ENCODE measurements at places on chromosomes 2 and 18.
A peak's percentile ranks its signal among the peaks of the same experiment; 100 is the strongest.

DNA sequence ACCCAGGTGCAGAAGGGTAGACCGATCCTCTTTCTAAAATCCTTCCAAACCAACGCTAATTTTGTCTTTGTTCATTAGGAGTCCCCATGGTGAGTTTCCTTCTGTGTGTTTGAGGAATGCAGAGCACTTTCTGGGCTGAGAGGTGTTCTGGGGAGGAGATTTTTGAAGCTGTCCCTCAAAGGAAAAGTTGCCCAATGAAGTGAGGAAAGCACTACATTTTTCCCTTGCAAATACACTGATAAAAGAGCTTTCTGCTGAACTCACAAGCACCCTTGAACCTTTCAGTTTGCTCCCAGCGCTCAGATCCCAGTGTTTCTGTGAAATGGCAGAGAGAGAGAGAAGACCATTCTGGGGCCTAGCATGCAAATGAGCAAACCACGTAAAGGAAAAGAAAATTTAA, 299.6 kb upstream of the FANCL start:
- no peak for DNase-seq

GRCh38 chr2:211368467-211368866, 812.1 kb downstream of the CPS1 start:
- no peak for DNase-seq

DNA sequence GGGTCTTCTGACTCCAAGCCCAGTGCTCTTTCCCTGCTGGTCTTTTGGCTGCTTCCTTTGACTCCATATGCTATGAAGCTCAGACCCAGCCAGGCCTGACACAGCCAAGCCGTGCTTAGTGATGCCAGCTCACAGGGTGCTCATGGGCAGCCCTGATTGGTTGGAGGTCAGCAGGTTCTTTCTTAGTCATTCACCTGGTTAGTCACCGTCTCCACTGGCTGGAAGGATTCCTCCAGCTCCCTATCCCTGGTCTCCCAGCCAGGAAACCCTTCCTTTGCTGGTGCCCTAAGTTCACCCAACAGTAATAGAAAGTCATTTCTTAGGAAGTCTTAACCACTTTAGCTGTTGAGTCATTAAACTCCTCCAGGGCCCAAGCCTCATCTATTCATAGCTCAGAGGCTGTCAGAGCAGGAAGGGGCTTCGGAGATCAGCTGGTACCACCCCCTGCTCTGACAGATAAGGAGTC, 3.9 kb downstream of the KCNK3 start:
- peak; percentile 67 for DNase-seq

DNA sequence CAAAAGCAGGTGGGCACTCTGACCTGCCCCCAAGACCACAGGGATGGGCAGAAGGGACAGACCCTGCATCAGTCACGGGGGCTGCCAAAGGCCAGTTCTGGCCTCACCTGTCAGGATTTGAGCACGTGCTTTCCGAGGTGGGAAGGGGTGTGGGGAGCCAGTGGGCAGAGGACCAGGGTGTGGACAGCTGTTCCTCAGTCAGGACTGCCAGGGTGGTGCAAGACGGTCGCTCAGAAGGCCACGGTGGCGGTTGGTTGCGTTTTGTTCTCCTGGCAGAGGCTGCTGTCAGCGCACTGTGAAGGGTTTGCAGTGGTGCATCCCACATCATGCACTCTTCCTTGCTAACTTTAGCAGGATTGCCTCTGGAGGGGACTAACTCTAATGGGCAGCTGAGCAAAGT, 665.3 kb upstream of the RAB6C start:
- DNase-seq = no peak

DNA sequence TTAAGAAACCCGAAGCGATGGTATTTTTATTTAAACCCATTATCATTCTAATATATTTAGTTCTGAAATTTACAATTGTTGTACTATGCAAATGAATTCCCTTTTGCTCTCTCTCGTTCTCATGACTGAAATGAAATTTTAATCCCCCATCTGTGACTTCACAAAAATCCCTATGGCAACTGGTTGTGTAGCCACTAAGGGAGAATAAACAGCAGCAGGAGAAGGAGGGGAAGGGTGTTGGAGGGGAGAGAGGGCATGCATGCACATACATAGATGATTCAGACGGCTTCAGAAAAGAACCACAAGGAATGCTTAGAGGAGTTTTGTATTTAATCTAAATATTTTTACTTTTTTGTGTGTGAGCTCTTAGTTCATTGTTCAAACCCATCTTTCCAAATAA, 36.8 kb downstream of the CPS1 start:
- no peak for DNase-seq

GRCh38 chr2:16462958-16463357, 202.7 kb downstream of the CYRIA start:
- no peak for DNase-seq

DNA sequence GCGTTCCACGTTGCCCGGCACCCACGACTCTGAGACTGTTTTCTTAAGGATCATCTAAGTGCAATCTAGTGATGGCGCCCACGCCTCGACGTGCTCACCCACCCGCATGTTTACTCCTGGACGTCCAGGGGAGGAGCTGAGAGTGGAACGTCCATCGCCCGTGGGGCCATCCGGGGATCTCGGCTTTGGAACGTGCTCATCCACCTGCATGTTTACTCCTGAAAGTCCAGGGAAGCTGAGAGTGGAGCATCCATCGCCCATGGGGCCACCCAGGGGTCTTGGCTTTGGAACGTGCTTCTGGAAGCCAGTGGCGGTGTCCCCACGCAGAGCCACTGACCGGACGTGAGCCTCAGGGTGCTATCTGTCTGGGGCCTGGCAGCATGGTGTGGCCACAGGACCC, 45.6 kb upstream of the SALL3 start:
- DNase-seq = no peak

GRCh38 chr2:106159866-106160785, 34.0 kb downstream of the UXS1 start:
- no peak for DNase-seq

DNA sequence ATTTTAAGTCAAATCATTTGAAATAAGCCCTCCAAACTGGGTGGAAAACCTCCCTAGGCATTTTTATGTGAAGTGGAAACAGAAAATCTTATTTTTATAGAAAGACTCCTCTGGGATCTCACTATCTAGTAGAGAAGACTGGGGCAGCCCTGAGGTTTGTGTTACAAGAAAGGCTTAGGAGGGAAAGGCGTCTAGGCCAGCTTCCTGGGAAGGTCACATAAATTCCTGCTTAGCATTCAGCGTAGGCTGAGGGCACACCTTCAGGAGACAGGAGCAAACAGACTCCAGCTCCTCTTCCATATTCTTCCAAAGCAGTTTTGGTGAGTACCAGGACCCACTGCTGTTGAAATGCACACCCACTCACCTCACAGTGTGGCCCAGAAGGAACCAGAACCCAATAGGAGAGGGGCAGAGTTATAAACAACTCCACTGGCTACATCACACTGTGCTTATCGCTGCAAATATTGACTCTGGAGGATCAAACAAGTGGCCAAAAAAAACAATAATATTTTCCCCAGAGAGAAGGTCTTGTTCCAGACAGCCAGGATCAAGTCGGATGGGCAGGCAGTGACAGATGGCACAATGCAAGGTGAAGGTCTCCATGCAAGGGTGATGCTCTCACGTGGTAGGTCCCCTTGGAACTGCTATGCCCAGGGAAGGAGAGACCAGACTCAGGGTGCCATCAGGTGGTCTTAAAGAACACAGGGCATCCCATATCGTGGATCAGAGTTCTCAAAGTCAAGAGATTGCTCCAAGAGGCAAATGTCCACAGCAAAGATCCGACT, 17.7 kb upstream of the IGFBP2 start:
- no peak for DNase-seq

GRCh38 chr18:43777636-43778304, 500.5 kb upstream of the SYT4 start:
- no peak for DNase-seq

DNA sequence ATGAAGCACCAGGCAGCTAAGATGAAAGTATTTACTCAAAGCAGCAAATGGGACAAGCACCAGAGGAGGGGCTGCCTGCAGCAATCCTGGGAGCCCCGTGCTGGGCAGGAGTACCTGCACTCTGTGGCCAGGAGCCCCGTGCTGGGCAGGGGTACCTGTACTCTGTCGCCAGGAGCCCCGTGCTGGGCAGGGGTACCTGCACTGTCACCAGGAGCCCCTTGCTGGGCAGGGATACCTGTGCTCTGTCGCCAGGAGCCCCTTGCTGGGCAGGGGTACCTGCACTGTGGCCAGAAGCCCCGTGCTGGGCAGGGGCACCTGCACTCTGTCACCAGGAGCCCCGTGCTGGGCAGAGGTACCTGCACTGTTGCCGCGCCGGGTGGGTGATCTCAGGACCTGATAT, 158.6 kb downstream of the MYT1L start:
- DNase-seq = no peak

GRCh38 chr2:133252780-133253355, 315.4 kb downstream of the NCKAP5 start:
- no peak for DNase-seq

DNA sequence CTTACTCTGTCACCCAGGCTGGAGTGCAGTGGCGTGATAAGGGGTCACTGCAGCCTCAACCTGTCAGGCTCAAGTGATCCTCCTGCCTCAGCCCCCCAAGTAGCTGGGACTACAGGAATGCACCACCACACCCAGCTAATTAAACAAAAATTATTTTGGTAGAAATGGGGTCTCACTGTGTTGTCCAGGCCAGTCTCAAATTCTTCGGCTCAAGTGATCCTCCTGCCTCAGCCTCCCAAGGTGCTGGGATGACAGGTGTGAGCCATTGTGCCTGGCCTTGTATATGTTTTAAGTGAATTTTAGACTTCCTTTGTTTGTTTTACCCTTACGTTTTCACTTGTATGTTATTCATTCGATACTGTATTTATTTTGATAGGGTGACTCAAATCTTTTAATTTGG, 34.7 kb upstream of the ITSN2 start:
- no peak for DNase-seq

GRCh38 chr2:46537624-46538295, 58.4 kb downstream of the TMEM247 start:
- DNase-seq = no peak

DNA sequence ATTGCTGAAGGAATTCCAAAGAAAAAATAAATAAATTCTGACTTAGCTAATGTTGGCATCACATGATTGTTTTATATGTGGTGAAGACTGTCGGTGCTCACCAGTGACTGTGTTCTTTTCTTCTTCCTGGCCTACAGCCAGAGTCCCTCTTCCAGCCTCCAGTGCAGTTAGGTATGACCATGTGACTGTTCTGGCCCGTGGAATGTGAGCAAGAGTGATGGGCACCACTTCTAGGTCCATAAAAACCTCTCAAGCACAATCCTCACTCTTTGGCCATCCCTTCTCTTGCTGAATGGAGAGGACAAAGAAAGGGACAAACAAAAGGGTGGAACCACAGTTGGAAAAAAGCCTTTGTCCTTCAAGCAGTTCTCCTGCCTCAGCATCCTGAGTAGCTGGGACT, 39.0 kb upstream of the BMPR2 start:
- DNase-seq = no peak

DNA sequence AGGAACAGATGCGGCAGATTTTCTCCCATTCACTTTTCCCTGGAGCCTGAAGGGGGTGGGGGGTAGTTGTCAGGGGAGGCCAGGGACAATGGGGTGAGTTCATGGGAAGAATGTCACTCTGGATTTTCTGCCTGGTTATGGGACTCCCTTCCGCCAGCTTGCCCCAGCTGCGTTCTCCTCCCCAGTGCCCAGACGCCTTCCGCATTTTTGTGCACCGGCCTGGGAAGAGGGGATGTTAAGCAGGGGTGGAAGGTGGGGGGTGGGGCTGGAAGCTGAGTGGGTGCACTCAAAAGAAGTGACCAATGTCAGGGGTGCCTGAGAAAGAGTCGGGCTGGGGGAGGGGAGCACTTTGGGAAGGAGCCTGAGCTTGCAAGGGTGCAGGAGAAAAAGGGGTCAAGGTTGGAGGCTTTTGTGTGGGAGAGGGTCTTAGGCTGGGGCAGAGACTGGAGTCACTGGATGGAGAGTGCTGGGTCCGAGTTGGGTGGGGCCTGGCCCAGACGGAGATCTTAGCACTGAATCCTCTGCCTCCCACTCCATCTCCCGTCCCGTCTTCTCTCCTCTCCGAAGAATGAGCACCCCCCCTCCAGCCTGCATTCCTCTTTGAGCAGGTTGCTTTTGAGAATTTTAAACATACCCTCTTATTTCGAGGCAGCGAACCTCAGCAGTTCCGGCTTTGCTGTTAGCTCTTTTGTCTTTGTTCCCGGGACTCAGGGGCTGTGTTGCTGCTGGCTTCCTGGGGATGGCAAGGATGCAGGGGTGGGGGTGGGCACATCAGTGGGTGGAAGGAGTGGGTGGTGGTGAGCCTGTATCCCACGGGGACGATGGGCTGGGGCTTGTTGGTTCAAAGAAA, 2.7 kb downstream of the IGFBP2 start:
- DNase-seq = no peak

- DNase-seq = no peak
These were observed 19.4 kb upstream of the MPPE1 start for GRCh38 chr18:11927497-11927896.

GRCh38 chr18:23658285-23658684, 4.4 kb downstream of the ANKRD29 start:
- no peak for DNase-seq

DNA sequence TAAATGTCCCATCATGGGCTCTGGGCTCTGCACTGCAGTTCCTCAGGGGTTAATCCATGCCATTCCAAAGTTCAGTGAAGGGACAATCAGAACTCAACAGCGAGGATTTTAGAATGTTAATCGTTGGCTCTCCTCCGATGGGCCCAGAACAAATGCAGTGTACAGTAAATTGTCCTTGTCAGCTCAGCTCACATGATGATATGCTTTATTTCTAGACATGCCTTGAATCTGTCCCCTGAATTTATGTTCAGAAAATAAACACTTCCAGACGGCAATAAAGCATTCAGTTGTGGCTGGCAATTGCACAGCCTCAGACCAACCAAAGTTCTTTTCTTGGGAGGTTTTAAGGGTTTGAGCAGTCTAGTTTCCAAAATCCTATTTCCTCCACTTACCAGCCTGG, 981.2 kb downstream of the BCL11A start:
- no peak for DNase-seq

- DNase-seq = no peak
These were observed 4.1 kb upstream of the SNED1 start for GRCh38 chr2:240994171-240994896.

DNA sequence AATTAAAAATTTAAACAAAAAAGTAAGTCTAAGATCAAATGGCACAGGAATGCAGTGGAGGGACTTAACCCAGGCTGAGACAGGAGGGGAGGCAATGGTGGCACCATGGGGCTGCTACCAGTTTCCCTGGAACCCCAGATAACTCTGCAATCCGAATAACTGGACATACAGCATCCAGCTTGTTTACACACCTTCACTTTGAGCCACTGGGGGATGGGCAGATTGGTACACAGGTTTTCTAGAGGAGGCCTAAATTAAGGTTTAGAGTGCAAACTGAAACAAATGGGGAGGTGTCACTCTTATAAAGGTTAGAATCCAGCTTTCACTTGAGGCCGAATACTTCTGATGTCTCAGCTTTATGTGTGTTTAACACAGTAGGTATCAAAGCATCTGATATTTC, 189.3 kb upstream of the FN1 start:
- DNase-seq = no peak
